Left ventricle myocardium superior (tissue), 1 donor: ENCODE measurements at places on chromosomes 3 and 15. TPM values are rescaled to one million over a fixed set of nuclear protein-coding genes. Genes with fewer than 3 reads are reported as not detected.

Gene CHAC1
- 2.2 TPM for total RNA-seq

Gene TAGLN3
- not detected for total RNA-seq

Gene ZNF620
- total RNA-seq: 1.7 TPM

Gene SLC38A3
- total RNA-seq: 10.4 TPM

Gene GRIP2
- 37.0 TPM for total RNA-seq

DNA sequence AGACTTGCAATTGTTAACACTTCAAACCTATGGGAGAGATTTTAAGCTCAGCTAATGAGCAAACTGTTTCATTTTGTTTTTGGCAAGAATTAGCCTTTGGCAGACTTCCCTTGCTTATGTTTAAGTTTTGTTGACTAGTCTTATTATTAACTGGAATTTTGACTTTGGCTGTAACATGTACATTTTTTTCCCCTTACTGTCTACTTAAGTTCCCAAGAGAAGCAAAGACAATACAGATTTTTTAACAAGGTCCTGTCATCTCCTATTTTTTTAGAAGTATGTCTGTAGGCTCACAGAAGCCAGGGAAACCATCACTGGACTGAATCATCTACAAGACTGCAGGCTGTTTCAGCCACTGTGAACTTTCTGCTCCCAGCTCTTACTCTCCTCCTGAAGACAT, 74.3 kb downstream of the DGKG start:
- DNase-seq: no peak

GRCh38 chr15:89877083-89877425, 16.7 kb downstream of the AP3S2 start:
- DNase-seq: no peak

DNA sequence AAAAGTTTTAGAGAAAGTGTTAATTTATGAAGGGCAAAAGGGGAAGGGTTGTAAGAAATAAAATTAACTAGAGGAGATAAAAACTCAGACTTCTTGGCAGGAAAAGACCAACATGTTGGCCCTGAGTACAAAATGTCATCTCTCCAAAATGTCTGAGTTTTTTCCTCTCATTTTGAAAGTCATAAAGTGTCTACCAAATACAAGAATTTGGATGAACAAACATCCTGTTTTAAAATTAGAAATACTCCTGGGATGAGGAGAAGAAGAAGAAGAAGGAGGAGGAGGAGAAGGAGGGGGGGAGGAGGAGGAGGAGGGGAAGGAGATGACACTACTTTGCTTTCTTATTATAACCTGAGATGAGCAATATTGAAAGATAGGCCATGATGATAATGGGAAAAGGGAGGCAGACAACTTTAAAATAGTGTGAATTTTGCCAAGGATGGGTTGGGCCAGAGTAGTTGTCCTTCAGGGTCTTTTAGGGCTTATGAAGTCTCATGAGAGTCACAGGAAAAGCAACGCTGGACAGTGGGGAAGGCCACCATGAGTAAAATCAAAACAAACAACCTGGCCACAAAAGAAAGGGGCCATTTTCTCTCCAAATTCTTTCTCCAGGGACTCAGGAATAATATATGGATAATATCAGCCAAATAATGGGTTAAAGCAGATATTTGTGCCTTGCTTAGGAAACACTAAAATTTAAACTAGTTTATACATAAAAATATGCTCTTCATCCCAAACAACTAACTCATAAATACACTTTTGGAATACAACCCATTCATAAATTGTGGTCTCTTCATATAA, 632.9 kb downstream of the EPHA3 start:
- no peak for DNase-seq
